Activated naive CD8-positive, alpha-beta T cell treated with anti-CD3 and anti-CD28 coated beads, Interleukin-2, amount 50 U/mL, for 24 hours (primary cell): ENCODE measurements at places on chromosomes 1 and 21.

DNA sequence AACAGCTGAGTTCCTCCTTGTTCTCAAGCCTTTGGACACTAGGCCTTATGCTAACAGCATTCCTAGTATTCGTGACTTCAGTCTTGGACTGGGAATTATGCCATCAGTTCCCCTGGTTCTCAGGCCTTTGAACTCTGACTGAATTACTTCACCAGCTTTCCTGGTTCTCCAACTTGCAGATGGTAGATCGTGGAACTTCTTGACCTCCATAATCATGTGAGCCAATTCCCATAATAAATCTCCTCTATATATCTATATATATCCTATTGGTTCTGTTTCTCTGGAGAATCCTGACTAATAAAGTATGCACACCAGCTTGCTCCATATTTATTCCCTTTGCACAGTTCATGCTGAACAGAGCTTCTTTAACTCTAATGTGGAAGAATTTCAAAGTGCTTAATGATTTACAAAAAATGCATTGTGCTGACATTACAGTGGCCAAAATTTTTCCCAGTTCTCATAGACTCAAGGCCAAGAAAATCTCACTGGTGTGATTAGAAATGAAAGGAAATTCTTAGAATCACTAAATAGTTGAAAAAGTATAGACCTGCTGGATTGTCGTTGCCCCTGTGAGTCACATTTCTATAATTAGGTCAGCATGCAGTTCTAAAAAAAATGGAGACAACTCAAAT is 462.9 kb upstream of the ADAMTS5 start:
- H3K36me3 ChIP-seq = no peaks in the 10 kb centered on the region
- no peaks in the 10 kb centered on the region for H3K4me1 ChIP-seq
- no peak for DNase-seq
- H3K4me3 ChIP-seq = no peak overlapping the region
- H3K27ac ChIP-seq = no peak overlapping the region

DNA sequence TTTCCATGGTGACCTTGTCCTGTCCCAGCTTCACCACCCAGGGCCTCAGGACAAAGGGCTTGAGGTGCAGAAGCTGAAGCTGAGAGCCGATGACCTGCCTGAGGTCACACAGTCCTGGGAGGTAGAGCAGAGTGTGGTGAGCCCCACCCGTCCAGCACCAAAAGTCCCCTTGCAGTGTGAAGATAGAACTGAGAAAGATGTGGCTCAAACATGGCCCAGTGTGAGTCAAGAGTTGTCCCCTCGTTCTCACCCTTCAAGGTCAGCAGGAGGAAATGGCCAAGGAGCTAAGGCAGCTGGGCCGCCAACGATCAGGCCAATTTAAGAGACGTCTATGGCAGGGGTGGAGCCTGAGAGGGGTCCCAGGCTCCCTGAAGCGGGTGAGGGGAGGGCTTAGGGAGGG is 157.5 kb upstream of the KLHDC7A start:
- H3K4me1 ChIP-seq = no peaks in the 10 kb centered on the region
- no peak overlapping the region for H3K27ac ChIP-seq
- H3K4me3 ChIP-seq = no peak overlapping the region
- peaks cover 5% of the 10 kb centered on the region for H3K27me3 ChIP-seq
- no peak for DNase-seq

DNA sequence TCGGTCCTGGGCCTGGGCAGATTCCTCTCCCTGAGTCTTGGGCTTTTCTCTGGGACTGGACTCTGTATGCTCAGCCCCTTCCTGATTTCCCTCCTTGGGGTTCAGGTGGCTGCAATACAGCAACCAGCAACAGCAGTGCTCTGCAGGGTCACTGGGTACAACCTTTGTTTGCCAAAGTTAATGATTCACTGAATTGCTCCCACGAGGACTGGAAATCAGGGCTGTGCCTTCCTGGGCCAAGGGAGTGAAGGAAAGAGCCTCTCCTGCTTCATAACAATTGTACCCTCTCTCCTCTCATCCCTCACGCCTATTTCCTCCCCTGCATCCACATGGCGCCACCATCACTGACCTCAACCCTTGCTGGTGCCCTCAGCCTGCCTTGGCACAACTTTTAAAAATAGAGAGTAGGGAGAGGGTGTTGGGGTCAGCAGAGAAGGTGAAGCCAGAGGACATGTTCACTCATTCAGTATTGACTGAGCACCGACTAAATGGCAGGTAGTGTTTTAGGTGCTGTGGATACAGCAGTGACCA is 52.8 kb upstream of the GOLT1A start:
- H3K4me3 ChIP-seq = no peak overlapping the region
- no peak overlapping the region for H3K27ac ChIP-seq

GRCh38 chr1:103416681-103417286 is 108.7 kb upstream of the RNPC3 start:
- no peak for DNase-seq
- H3K27me3 ChIP-seq = no peaks in the 10 kb centered on the region
- H3K27ac ChIP-seq = no peak overlapping the region
- H3K4me3 ChIP-seq = no peak overlapping the region

GRCh38 chr1:184219414-184219813 is 167.4 kb upstream of the C1orf21 start:
- no peak for DNase-seq
- H3K4me1 ChIP-seq = no peaks in the 10 kb centered on the region
- H3K4me3 ChIP-seq = no peak overlapping the region
- H3K36me3 ChIP-seq = no peaks in the 10 kb centered on the region

GRCh38 chr1:166307261-166308188 is 140.7 kb upstream of the FAM78B start:
- peaks cover 3% of the 10 kb centered on the region for H3K27me3 ChIP-seq
- H3K36me3 ChIP-seq = no peaks in the 10 kb centered on the region
- DNase-seq = no peak
- no peak overlapping the region for H3K27ac ChIP-seq
- H3K4me3 ChIP-seq = no peak overlapping the region

- H3K27ac ChIP-seq = no peak overlapping the region
- H3K27me3 ChIP-seq = peaks cover 3% of the 10 kb centered on the region
- H3K36me3 ChIP-seq = no peaks in the 10 kb centered on the region
- no peaks in the 10 kb centered on the region for H3K4me1 ChIP-seq
These were observed 9.1 kb downstream of the RHBDL2 start for GRCh38 chr1:38932571-38932970.

- H3K4me1 ChIP-seq = peaks cover 3% of the 10 kb centered on the region
- H3K27me3 ChIP-seq = peaks cover 43% of the 10 kb centered on the region
- no peak for DNase-seq
- no peak overlapping the region for H3K27ac ChIP-seq
These were observed 81.0 kb downstream of the PAX7 start for GRCh38 chr1:18711536-18712251.

DNA sequence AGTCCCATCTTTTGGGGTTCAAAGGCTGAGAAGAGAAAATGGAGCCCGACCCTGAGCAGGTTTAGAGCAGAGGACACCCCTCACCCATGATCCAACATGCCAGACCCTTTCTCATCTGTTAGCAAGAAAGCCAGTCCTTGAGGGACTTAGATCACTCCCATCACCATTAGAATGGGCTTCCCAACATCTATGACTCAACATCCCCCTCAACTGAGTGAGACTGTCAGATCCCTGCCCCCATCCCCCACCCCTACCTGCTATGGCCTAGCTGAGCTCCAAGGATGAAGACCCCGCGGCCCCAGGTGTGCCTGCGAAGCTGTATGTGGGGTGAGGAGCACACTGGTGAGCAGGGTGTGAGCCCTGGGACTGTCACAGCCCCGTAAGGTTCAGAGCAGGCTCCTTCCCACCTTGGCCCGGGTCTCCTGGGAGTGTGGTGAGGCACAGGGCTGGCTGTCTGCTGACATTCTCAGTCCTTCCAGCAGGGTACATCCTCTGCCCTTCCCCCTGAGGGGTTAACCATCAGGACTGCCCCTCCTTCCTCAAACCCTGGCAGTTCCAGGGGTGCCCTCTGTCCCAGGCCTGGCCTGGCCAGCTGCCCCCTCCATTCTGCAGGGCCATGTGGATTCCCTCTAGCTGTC is 21.4 kb upstream of the BLACAT1 start:
- H3K36me3 ChIP-seq = peaks cover 10% of the 10 kb centered on the region
- H3K27me3 ChIP-seq = peaks cover 34% of the 10 kb centered on the region
- DNase-seq = no peak
- peaks cover 26% of the 10 kb centered on the region for H3K4me1 ChIP-seq

GRCh38 chr1:58732087-58732775 is 32.4 kb upstream of the MYSM1 start:
- H3K27me3 ChIP-seq = no peaks in the 10 kb centered on the region
- no peaks in the 10 kb centered on the region for H3K36me3 ChIP-seq
- peaks cover 1% of the 10 kb centered on the region for H3K4me1 ChIP-seq
- no peak for DNase-seq
- no peak overlapping the region for H3K27ac ChIP-seq
- H3K4me3 ChIP-seq = no peak overlapping the region

DNA sequence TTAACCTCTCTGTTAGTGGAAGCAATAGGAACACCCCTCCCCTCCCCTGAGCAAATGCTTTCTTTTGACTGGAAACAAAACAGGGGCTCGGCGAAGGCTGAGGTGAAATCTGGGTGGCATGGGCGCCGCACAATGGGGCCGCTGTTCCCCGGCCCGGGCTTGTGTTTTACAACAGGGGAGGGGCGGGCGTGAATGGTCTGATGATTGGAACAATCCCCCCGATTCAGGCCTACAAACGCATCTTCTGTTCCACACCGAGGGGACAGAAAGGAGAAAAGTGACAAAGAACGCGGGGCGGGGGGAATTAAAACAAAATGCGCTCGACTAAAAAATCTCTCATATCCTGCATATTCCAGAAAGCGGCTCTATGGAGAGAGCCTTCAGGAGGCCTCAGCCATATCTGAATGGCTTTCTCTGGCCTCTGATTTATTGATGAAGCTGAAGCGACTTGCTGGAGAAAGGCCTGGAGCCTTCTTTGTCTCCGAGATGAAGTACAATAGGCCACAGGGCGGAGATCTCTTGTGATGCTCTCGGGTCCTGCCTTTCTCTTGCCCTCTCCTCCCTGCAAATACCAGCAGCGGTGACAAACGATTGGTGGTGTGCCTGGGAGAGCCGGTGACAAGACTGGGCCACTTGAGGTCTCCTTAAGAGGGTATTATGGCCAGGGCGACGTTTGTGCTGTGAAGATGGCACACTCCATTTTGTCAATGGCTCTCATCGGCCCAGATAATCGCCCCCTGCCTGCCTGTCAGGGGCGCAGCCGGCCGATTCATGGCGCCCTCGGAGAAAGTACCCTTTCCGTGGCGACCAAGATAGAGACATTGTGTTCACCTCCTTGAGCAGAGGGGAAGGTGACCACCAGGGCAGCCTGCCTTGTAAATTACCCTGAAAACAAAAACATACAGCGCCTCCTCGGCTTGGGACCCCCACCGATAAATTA is 47.1 kb upstream of the OLIG2 start:
- no peaks in the 10 kb centered on the region for H3K36me3 ChIP-seq
- H3K27me3 ChIP-seq = peaks cover 11% of the 10 kb centered on the region
- H3K4me3 ChIP-seq = no peak overlapping the region
- H3K27ac ChIP-seq = no peak overlapping the region
- no peak for DNase-seq
- no peaks in the 10 kb centered on the region for H3K4me1 ChIP-seq

GRCh38 chr1:208807446-208808127 is 563.4 kb upstream of the PLXNA2 start:
- no peak for DNase-seq
- no peak overlapping the region for H3K4me3 ChIP-seq
- H3K27me3 ChIP-seq = peaks cover 7% of the 10 kb centered on the region
- no peaks in the 10 kb centered on the region for H3K36me3 ChIP-seq
- no peak overlapping the region for H3K27ac ChIP-seq

DNA sequence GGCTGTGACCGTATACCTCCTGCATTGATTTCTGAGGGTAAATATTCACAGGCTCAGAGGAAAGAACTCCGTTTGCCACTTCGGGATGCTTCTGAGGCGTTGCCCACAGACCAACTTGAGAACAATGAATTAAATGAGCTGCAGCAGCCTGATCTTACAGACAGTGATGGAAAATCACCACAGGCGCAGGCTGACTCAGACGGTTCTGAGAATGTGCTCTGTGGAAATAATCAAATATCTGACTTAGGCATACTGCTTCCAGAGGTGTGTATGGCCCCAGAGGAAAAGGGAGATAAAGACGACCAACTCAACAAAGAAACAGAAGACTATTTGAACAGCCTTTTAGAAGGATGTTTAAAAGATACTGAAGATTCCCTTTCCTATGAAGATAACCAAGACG is 76.7 kb upstream of the SCCPDH start:
- peaks cover 38% of the 10 kb centered on the region for H3K36me3 ChIP-seq
- no peak overlapping the region for H3K4me3 ChIP-seq
- no peak overlapping the region for H3K27ac ChIP-seq
- peaks cover 7% of the 10 kb centered on the region for H3K4me1 ChIP-seq
- no peaks in the 10 kb centered on the region for H3K27me3 ChIP-seq

- no peak overlapping the region for H3K27ac ChIP-seq
- no peak for DNase-seq
- H3K27me3 ChIP-seq = no peaks in the 10 kb centered on the region
- no peaks in the 10 kb centered on the region for H3K4me1 ChIP-seq
These were observed 15.3 kb upstream of the ZSWIM5 start for GRCh38 chr1:45221716-45222115.

DNA sequence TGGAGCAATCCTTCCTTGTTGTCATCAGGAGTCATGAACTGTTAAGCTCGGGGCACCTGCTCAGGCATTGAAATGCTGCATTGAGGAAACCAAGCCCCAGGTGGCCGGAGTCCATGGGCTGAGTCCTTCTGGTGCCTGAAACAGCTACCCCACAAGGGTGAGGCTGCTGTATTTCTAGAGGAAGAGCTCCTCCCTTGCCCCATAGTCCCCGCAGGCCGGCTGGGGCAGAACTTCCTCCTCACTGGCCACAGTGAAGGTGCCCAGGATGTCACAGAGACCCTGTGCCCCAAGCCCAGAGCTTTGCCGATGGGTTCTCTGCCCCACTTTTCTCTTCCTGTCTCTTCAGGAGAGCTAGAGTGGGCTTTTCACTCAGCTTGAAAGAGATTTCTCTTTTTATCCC is 80.8 kb upstream of the GCLM start:
- no peak overlapping the region for H3K27ac ChIP-seq
- no peaks in the 10 kb centered on the region for H3K36me3 ChIP-seq
- H3K4me3 ChIP-seq = no peak overlapping the region
- no peaks in the 10 kb centered on the region for H3K4me1 ChIP-seq

DNA sequence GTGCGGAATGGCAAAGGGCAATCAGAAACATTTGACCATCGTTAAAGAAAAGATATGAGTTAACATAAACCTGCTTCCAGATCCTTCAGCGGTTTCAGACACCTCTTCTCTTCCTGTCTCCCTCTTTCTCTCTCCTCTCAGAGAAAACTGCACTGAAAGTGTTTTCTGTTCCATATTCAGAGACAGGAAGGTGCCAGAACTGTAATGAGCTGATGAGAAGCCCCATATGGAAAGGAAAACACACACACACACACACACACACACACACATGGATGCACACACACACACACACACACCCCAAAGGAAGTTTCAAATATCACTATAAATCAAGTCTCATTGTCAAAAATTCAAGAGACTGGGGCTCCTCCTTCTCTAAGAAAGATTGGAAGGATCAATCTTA is 515.5 kb downstream of the NUF2 start:
- H3K27me3 ChIP-seq = no peaks in the 10 kb centered on the region
- no peak for DNase-seq
- H3K4me1 ChIP-seq = no peaks in the 10 kb centered on the region
- H3K36me3 ChIP-seq = no peaks in the 10 kb centered on the region
- H3K4me3 ChIP-seq = no peak overlapping the region
